ENCODE measurements at places on chromosomes 3 and 15.

DNA sequence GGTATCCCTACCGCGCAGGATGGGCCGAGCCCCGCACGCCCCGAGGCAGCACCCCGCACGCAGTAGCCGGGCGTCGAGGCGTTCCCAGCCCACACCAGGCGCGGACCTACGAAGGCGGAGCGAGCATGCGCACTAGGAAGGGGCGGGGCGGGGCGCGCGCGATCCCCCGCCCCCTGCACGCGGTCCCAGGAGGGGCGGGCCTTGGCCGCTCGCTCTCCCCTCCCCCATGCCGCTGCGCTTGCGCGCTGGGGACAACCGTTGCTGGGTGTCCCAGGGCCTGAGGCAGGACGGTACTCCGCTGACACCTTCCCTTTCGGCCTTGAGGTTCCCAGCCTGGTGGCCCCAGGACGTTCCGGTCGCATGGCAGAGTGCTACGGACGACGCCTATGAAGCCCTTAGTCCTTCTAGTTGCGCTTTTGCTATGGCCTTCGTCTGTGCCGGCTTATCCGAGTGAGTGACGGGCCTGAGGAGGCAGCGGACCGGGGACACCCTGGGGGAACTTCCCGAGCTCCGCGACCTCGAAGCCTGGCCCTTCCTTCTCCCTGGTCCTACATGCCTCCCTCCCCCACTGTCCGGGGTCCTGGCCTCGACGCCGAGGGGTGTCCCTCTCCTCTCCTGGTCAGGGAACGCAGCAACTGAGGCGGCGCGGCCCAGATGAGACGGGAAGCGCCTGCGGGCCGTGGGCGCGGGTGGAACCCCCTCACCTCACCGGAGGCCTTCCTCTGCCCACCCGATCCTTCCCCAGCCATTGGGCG lies at the start of gene SPESP1:
Gene SPESP1 (plus strand): TSS at position 258 of the 755 bp plus-strand sequence. CDS start 129 bp downstream, at position 387.
- DNase-seq = peak; percentile 82

DNA sequence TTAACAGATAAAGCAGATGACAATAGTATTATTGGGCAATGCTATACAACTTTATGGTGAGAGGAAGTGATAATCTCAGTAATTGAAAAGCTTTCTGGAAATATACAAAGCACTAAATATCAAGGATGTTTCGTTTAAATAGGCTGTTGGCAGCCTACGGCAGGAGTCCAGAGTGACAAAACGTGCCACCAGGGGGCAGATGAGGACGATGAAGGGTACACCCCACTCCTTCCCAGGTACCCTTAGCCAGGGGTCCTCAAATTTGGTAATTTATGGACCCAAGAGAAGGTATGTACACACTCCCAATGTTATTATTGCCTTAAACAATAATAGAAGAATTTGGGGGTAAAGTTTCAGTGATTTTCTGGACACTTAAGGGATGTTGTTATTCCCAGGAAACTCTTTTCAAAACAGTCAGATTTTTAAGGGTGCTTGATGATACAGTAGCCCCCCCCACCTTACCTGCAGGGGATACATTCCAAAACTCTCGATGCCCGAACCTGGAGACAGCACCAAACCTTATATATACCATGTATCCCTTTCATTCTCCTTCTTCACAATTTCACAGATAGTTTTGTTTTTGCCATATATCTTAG lies 1.4 kb upstream of the MAGEL2 start:
- DNase-seq = peak; percentile 9

DNA sequence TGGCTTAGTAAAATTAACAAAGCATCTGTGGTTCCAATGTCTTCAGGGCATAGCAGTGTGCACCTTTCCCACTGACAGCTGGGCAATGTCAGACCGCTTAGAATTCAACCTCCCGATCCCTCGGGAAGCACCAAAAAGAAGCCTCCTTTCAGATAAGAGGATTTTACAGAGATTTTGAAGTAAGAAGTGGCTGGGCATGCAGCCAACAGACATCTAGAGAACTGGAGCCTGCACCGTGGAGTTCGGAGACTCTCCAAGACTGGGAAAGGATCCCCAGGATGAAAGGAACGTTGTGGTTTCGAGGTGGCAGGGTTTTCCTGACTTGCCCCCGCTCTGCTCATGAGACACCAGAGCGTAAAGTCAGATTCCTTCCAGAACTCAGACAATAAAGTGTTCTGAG lies 5.3 kb downstream of the FAM174B start:
- DNase-seq = no peak

GRCh38 chr3:161163297-161163696 lies 57.8 kb upstream of the NMD3 start:
- DNase-seq = peak; percentile 96

DNA sequence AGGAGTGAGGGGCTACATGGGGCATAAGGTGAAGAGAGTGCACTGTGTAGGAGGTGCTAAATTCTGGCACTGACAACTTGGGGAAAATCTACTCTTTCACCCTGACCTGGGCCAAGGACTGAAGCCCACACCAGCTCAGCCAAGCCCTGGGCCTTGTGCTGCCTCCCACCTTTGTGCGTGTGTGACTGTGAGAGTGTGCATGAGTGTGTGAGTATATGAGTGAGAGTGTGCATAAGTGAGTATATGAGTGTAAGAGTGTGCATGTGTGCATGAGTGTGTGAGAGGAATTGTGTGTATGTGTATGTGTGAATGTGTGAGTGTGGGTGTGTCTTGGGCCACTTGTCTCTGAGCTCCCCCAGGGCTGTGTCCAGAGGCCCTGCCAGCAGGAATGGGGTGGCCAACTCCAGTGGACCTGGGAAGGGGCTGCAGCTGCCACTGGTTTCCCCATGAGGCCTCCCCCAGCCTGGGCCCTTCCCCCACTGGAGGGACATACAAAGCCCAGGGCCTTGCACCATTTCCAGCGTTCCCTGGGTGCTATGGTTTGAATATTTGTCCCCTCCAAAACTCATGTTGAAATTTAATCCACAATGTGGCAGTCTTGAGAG lies 15.2 kb downstream of the C3orf22 start:
- no peak for DNase-seq

- no peak for DNase-seq
Measured at GRCh38 chr3:3189102-3189727, 9.7 kb upstream of the CRBN start.

- no peak for DNase-seq
Measured at GRCh38 chr15:93973287-93973686, 258.1 kb upstream of the MCTP2 start.

GRCh38 chr3:31622636-31623288 lies 90.0 kb downstream of the STT3B start:
- DNase-seq = no peak

GRCh38 chr3:29168696-29169095 lies 112.2 kb upstream of the RBMS3 start:
- peak; percentile 55 for DNase-seq

DNA sequence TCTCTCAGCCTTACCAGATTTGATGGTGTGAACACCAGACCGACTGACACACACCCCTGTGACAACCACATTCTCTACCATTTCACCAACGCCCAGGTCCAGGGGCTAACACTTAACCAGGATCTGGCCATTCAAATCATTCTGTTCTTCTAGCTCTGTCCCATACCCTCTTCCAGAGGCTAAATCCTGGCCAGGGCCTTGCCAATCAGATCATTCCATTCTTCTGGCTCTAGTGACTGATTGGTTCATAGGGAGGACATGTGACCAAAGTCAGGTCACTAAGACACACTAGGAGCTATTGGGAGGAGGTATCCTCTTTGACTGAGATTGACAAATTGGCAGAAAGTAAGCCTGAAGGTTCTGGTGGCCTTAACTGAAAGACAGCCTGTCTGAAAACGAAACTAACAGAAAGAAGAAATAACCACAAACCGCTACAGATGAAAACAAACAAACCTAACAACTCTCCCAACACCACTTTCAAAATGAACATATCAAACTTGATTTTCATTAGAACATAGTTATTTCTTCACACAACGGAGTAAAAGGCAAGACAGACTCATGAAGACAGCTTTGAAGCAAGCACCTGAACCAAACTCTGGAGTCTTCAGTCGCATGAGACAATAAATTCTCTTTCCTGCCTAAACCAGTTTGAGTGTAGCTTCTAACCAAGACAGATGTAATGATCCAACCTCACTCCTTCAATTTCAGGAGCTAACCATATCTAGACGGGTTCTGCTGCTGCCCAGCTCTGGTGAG lies 68.5 kb downstream of the TRANK1 start:
- no peak for DNase-seq

DNA sequence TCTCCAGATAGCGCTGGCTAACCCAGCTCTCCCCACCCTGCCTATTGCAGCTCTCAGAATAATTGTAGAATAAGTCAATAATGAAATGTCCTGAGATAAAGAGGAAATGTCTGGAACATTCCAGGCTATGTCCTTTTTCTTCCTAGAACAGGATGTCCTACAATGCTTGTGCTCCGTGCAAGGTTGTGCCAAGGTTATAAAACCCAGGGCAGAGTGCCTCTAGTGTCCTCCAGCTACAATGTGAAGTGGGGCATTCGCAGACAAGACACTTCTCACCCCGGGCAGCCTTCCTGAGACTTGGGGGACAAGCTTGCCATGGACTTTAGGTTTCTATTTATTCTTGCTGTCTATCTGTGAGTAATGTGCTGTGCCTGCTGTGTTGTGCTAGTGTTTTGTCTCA lies 900.6 kb downstream of the TUSC7 start:
- DNase-seq = no peak

- DNase-seq = no peak
Measured at GRCh38 chr3:122063908-122064307, 8.7 kb downstream of the CD86 start.

DNA sequence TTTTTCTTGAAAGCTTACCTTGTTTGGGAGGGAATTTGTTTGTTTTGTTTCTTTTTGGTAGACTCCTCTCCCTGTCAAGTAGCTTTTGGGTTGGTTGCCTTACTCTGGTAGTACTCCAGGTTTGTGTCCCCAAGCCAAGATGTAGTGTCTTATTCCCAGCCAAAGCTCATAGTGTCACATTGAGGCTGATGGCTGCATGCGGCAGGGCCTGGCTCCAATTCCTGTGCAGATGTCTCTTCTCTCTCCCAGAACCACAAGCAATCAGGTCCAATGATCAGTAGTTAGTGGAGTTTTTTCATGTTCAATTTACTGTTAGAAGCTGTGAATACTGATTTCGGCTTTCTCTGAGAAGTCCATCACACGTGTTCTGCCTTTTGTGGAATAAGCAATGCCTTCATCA lies 221.1 kb upstream of the THBS1 start:
- no peak for DNase-seq

DNA sequence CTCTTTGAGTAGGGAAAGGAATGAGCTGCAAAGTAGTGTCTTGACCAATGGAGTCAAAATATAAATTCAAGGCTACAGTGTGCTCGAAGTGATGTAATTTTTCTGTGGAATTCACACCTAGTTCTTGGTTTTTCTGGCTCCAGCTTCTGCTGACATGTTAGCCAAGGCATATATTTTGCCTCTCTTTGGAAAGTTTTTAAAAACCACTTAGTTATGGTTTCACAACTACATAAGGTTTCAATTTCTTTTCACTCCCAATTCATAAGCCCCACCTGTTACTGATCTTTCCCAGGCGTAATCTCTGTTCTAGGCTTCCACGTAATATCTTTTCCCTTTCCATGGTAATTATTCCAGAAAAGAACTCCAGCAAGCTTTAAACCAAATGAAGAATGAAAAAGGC lies 46.9 kb downstream of the GADL1 start:
- no peak for DNase-seq

- DNase-seq = no peak
Measured at GRCh38 chr15:33639978-33640377, 328.3 kb upstream of the CHRM5 start.

DNA sequence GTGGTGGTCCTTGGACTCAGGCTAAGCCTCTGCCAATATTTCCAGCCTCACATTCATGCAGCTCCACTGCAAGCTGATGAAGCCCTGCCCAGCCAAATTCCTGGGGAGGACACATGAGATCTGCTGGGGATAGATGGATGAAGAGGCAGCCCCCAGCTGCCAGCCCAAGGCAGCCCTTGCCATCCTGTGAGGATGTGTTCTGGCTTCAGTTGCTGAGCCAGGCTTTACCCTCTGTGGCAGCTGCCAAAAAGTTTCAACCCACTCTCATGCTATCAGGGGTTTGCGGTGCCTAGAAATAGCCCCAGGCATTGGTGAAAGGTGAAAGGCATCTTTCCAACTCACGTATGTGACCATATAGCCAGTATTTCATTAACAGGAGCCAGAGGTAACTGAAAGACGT lies 37.6 kb downstream of the C2CD4A start:
- no peak for DNase-seq

- no peak for DNase-seq
Measured at GRCh38 chr3:107428051-107428858, 51.0 kb downstream of the CCDC54 start.

DNA sequence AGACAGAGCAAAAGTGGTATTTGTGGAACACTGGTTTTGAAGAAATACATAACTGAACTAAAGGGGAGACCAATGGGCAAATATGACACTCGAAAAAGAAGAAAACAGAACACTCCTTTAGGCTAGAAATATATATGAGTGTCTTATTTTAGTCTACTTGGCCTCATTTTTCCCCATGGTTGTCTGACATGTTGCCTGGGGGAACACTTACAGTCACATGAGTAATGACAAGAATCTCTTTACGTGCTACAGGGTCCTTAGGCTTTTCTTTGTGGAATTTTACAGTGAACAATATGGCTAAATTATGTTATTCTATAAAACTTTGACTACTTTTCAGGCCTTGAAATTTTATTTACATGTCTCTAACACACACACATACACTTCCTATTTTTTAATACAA lies 17.6 kb downstream of the METTL6 start:
- no peak for DNase-seq

DNA sequence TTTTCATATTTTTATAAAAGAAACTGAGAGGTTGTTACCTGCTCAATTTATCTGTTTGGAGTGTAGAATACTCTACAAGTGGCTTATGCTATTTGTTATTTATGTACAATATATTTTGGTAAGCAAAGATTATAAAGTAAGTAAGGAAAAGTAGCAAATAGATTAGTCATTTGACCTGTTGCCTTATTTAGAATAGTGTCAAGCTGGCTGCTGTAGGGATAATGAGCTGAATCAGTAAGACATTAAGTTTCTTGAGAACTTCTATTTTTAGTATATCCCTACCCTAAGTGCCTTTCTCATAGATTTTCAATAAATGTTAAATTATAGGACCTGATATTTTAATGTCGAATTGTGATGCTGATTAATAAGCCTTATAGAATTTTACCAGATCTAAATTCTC lies 37.2 kb downstream of the ECT2 start:
- no peak for DNase-seq

- DNase-seq = no peak
Measured at GRCh38 chr3:158379517-158379916, 191.5 kb upstream of the MLF1 start.

GRCh38 chr15:100671858-100672543 lies 69.6 kb downstream of the ASB7 start:
- peak; percentile 50 for DNase-seq

- no peak for DNase-seq
Measured at GRCh38 chr15:32873284-32874114, 155.7 kb downstream of the GREM1 start.

- DNase-seq = peak; percentile 32
Measured at GRCh38 chr15:70559265-70560239, 203.8 kb downstream of the UACA start.

DNA sequence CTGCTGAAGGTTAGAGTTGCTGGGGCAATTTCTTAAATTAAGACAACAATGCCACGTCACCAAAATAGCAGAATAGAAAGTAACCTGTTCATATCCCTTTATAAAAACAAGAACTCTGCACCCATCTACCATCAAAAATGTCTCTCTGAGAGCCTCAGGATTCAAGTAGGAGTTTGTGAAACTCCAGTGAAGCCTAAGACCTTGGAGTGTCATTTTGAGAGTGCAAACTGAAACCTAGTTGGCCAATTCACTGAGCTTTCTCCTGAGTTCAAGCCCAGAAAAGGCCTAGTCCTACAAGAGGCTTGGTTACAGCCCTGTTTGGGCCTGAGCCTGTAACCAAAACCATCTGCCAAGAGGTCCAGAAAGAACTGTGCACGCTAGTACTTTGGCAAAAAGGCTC lies 335.1 kb downstream of the EFHB start:
- no peak for DNase-seq
